ENCODE measurements at places on chromosomes 11 and 22.

GRCh38 chr11:125348141-125348651, 147.9 kb downstream of the FEZ1 start:
- no peak for DNase-seq

DNA sequence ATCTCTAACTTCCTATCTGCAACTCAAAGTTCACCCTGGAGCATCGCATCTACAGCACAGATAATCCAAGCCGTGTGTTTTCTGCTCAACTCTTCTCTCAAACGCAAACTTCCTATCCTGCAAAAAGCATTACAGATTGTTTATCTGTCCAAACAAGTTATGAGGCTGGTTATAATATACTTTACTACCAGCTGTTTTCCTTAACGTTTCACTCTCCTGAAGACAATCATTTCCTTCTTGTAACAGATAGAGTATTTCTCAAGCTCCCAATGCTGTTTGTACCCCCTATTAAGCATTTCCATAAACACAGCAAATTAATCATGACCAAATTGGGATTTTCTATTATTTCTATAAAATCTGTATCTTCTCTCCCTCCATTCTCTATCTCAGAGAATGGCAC, 84.7 kb downstream of the SBF2 start:
- DNase-seq = no peak

- no peak for DNase-seq
These were observed 7.0 kb upstream of the TM7SF2 start for GRCh38 chr11:65104628-65105027.

DNA sequence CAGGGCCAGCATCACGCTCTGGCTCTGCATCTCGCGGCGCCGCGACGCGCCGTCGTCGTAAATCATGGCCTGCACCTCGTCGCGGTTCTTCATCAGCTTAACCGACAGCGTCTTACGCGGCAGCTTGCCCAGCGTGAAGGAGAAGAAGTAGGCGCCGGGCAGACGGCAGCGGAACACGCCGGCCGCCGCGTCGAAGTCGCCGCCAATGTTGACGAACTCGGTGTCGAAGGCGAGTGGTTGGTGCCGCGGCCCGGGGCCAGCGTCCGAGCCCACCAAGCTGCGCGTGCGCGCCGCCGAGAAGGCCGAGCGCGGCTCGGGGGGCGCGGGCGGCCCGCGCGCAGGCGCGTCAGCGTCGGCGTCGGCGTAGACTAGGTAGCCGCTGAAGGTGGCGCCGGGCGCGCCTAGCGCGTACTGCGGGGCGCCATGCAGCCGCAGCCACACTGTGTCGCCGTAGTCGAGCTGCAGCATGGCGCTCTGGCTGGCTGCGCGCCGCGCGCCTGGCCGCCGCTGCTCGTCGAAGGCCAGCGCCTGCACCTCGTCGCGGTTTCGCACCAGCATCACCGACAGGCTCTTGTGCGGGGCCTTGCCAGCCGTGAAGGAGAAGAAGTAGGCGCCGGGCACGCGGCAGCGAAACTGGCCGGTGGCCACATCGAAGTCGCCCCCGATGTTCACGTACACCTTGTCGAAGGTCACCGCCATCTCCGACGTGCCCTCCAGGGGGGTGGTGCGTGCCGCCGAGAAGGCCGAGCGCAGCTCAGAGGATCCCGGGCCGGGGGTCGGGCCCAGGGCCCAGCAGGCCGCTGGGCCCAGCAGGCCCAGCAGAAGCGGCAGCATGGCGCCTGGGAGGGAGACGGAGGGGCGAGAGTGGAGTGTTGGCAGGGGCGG, 3.7 kb downstream of the FAM180B start:
- no peak for DNase-seq

DNA sequence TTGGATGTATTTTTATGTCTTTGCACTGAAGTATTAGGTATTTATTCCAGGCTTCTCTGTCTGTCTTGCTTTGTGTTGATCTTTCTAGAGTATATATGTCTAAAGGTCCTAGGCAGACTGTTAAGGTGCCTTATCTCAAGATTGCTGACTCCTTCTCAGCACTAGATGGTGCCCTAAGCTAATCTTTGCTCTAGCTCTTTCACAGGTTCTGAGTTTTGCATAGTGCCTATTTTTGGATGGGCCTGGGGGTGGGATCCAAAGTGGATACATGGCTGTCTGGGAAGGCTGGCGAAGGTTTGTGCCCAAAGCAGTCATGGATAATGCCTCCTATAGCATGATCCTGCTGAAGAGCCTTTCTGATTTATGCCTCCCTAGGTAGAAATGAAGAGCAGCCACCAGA, 154.9 kb downstream of the TRPC6 start:
- DNase-seq = no peak

GRCh38 chr22:25210793-25211192, 8.6 kb upstream of the CRYBB2 start:
- no peak for DNase-seq

GRCh38 chr22:30386608-30386959, 627 bp downstream of the RNF215 start:
- DNase-seq = no peak

DNA sequence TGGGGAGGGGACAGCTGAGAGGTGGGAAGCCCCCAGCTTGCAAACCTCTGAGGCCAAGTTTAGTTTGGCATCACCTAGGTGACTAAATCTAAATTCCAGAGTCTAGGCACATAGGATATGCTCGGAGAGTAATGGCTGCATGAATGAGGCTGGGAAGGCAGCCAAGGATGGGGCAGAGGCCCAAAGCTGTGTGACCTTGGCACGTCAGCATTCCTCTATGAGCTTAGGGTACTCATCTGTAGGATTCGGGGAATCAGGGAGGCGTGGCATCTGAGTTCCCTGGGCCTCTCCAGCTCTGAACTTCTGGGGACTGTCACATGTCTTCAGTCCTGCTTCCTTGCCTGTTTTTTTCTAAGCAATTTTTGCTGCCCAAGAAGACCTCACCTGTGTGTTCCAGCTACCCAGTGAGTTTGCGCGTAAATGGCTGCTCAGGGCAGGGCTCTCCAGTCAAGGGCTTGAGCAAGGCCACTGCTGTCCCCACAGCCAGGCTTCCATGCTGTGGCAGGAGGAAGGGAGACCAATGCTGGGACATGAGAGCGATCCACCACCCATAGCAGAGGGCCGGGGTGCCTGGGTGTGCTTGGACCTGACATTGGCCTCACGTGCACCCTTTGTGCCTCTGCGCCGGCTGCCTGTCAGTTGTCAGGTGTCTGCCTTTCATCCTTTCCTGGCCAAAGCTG, 13.9 kb downstream of the DAGLA start:
- DNase-seq = no peak

DNA sequence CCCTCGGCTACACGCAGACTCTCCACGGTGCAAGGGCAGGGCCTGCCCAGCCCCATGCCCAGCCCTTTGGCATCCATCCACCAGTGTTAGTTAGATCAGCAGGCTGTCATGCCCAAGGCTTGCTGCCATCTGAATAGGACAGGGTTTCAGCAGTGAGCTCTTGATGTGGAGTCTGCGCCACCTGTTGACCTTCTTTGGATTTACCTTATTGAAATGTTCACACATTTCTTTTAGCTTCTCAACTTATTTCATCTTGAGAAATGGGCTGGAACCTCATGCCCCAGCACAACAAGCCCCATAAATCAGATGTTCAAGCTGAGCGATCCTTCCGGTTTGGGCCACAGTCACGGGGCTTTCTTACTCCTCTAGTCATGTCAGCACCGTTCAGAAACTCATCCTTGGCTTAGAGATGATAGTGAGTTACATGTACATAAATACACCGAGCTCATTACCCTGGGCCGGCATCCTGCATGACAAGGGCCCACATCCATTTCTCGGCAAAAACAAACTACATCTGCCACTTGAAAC, 61.7 kb downstream of the PARVB start:
- peak; percentile 28 for DNase-seq

DNA sequence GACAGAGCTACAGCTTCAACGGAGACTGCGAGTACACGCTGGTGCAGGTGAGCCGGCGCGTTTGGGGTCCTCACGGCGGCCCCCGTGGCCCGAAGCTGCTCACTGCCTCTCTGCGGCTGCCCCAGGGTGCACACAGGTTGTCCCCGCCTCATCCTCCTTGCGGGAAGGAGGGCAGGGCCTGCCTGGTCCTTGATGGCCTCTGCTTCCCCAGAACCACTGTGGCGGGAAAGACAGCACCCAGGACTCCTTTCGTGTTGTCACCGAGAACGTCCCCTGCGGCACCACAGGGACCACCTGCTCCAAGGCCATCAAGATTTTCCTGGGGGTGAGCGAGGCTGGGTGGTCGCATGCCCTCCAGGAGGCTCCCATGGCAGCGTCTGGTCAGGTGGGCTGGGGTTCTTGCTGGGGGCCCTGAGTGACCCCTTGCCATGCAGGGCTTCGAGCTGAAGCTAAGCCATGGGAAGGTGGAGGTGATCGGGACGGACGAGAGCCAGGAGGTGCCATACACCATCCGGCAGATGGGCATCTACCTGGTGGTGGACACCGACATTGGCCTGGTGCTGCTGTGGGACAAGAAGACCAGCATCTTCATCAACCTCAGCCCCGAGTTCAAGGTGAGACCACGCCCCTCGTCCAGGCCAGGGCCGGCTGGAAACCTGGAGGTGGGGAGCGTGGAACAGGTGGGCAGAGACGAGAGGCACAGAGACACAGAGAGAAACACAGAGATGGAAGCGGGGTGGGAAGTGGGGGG, 19.4 kb downstream of the MUC5AC start:
- DNase-seq = no peak

GRCh38 chr11:66195867-66196266, 72.6 kb upstream of the RAB1B start:
- no peak for DNase-seq

DNA sequence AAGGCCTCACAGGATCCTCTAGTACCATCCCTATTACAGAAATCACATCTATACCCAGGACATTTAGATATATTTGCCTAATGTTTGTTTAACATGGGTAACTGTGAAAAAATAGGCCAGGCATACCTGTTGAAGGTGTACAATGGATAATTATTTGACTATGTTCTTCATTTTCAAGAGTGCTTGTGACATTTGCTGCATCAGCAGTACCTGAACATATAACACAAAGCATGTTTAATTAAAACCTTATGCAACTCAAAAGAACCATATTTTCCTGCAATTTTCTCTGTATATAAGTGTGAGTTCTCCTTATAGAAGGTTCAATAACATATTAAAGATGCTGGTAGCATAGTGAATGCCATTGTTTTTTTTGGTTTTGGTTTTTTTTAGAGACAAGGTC, 8.5 kb upstream of the CCDC34 start:
- no peak for DNase-seq

GRCh38 chr11:65500387-65501185, 1.7 kb downstream of the MALAT1 start:
- DNase-seq = no peak

- no peak for DNase-seq
These were observed 205.8 kb downstream of the NAV2 start for GRCh38 chr11:19918302-19919049.

DNA sequence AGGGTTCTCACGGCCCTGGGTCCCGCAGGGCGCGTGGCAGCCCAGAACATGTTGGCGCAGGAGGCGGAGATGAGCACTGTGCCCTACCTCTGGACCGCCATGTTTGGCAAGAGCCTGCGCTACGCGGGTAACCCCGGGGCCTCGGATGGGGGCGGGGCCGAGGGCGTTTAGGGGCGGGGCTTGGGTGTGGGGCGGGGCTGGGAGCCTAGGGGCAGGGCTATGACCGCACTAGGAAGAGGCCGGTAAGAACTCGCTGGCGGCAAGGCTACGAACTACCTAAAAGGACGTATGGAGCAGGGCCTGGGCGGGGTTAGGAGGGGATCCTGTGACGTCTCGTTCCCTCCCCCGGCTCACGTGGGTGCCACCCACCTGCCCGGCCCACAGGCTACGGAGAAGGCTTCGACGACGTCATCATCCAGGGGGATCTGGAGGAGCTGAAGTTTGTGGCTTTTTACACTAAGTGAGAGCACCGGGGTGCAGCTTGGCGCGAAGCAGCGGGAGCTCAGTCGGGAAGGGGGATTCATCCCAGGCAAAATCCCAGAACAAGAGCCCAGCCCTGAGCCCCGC, 2.8 kb upstream of the LZTR1 start:
- no peak for DNase-seq

DNA sequence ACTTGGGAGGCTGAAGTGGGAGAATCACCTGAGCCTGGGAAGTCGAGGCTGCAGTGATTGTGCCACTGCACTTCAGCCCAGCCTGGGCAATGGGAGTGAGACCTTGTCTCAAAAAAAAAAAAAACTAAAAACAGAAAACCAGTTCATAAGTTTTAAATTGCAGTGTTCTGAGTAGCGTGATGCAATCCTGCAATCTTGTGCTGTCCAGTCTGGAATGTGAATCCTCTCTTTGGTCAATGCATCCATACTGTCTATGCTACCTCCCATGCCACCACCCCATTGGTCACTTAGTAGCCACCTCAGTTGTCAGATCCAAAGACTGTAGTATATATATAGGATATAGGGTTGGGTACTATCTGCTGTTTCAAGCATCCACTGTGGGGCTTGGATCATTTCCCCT, 11.1 kb downstream of the YAP1 start:
- no peak for DNase-seq

DNA sequence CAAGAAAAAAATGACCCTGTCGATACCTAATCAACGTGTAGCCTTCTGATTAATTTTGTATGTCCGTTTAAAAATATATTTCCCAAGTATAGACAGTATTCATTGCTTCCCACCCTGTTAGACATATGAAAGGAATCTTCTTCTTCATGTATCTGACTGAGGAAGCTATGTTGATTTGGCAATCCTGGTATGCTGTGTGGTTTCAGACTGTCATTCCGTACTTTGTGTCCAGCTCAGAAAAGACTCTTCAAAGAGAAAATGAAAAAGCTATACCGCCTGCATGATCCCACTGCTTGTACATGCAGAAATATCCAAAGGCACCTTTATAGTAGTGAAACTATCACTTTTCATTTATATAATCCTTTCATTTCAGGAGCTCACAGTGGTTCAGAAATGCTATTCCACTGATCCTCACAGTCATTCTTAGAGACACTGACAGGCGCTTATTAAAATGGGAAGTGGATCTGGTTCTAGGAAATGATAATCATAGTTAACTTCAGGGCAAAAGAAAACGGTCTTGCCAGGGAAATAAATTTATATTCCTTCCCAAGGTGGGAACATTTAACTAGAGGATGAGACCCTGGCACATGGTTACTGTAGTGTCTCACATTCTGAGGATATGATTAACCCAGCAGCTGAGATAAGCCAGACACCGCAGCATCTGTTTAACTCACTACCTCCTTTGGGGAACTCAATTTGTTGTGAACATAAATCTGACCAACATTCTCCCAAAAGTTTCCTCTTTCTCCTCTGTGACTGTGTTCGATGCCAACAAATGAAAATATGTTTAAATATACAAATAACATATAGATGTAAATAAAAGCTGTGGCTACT, 599.2 kb upstream of the LUZP2 start:
- no peak for DNase-seq

- DNase-seq = no peak
These were observed 13.7 kb downstream of the CHADL start for GRCh38 chr22:41226723-41227655.

- DNase-seq = no peak
These were observed 1.2 kb downstream of the MRPL17 start for GRCh38 chr11:6681949-6682348.

DNA sequence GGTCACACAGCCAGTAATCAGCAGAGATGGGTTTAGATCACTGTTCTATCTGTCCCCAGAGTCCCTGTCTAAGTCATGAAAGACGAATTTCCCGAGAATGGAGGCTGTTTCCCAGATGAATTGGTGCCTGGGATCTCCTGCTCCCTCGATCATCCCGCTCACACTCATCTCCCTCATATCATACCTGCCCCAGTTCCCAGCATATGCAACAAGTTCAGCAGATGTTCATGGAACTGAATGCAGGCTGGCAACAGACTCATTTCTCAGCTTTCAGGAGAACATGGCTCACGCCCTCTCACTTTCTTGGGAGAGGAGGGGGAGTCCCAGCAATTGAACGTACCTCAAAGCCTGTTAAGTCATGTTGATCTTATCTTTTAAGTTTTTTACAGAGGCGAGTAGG, 22.1 kb downstream of the CD6 start:
- no peak for DNase-seq

- DNase-seq = no peak
These were observed 55.7 kb downstream of the FAM168A start for GRCh38 chr11:73542175-73542574.

Data from forelimb muscle (tissue), 1 donor.